NCI-H2081 (cell line): ENCODE measurements at places on chromosomes 2 and 18.
A peak's percentile ranks its signal among the peaks of the same experiment; 100 is the strongest.

- DNase-seq = no peak
Observed at GRCh38 chr18:58078889-58079573, 35.0 kb downstream of the NEDD4L start.

DNA sequence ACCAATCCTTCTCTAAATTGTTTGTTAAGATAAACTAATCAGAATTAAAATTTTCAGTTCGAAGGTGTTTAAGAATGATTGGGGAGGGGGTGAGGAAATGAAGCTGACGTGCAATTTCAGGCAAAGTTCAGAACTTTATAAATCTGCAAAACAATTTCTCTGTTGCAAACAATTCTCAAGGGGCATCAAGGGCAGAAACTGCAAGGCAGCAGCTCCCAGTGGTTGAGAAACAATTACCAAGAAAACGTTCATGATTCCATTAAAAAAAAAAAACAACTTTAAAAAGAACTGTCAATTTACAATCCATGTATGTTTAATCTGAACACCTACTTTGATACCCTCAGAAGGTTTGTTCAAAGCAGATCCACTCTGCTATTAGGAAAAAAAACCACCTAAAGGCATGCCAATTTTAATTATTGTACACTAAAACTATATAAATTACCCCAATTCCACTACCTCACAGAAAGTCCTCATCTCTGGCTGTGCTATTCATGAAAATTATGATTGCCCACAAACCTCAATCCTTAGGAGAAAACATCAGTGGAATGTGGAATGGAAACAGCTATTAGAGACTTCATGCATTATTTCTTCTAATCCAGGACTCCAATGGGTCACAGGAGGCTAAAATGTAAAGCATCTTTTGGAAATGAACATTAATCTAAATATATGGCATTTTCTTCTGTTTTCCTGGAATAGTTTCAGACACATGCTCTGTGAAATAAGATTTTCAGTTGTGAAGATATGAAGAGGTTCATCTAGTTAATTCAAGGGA, 119.9 kb upstream of the ACVR1C start:
- DNase-seq = no peak

GRCh38 chr2:84457686-84458085, 1.4 kb downstream of the SUCLG1 start:
- DNase-seq = no peak

DNA sequence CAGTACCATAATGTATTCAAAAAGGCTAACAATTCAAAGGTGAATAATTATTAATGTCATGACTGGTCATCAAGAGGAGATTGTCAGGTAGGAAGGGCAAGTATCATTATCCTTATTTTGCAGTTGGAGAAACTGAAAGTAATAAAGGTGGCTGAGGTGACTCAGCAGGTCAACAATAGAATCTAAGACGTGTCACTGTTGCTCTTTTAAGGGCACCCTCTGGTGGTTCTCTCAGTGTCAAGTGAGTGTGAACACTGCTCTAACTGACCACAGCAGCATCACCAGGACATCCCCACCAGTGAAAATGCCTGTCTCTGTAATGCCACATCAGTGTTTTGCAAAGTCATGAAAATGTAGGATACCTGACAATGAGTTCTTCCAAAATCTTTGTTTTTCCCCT, 69.7 kb downstream of the DCC start:
- no peak for DNase-seq

- no peak for DNase-seq
Observed at GRCh38 chr18:51721996-51722395, 524.5 kb upstream of the MEX3C start.

- no peak for DNase-seq
Observed at GRCh38 chr2:88865801-88866371, 174.4 kb downstream of the RPIA start.

- DNase-seq = no peak
Observed at GRCh38 chr2:113032737-113033136, 19.9 kb downstream of the IL36B start.

- DNase-seq = no peak
Observed at GRCh38 chr2:86675104-86675503, 45.0 kb upstream of the RMND5A start.

DNA sequence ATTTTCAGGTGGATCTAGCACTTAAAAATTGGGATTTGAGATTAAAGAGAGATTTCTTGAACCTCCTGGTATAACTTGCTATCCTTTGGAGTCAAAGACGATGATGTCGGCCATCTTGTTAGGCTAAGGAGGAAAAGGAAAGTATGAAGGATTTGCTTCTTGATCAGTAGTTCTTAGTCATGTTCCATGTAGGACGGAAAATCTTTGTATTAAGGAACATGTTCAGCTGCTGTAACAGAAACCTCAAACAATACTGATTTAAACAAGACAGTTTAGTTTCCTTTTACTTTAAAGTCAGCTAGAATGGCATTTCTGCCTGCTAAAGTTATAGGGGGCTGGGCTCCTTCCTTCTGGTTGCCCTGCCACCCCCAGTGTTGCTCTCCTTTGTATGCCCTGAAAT, 56.4 kb upstream of the MGAT5 start:
- DNase-seq = no peak

DNA sequence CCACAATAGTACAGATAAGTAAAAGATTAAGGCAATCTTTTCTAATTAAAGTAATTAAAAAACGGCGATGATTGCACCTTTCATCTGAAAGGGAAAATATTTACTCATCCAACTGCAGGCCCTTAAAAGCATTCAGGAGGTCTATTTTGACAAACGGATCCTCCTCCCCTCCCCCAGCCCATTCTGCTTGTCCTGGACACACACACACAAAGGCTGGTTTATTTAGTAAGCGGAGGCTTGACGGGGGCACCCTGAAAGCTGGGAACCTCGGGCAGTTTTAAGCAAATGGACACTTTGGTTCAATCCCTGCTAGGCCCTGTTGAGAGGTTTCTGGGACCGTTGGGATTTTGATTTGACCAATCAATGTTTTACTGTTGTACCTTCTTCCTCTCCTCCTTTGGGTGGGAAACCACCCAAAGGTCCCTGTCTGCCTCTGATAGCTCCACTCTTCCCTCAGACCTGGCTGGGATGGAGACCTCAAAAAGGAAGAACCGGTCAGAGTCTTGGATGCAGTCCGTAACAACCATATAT, 135.8 kb upstream of the HAAO start:
- peak; percentile 54 for DNase-seq
